ENCODE measurements at places on chromosomes 3 and 15. TPM values are rescaled to one million over a fixed set of nuclear protein-coding genes. Genes with fewer than 3 reads are reported as not detected.
A peak's percentile ranks its signal among the peaks of the same experiment; 100 is the strongest.

- no peak for DNase-seq
Observed at GRCh38 chr3:59824876-59825275, 775.1 kb upstream of the CFAP20DC start.

- no peak for DNase-seq
Observed at GRCh38 chr3:9222956-9223639, 26.3 kb downstream of the SRGAP3 start.

The CPEB1 gene
- total RNA-seq, result 2.5 TPM

GRCh38 chr15:41561777-41562145, 2.7 kb downstream of the TYRO3 start:
- no peak for DNase-seq

GRCh38 chr3:28916713-28917499, 364.0 kb upstream of the RBMS3 start:
- DNase-seq, result no peak

- DNase-seq, result no peak
Observed at GRCh38 chr3:54671511-54671910, 256.3 kb downstream of the LRTM1 start.

DNA sequence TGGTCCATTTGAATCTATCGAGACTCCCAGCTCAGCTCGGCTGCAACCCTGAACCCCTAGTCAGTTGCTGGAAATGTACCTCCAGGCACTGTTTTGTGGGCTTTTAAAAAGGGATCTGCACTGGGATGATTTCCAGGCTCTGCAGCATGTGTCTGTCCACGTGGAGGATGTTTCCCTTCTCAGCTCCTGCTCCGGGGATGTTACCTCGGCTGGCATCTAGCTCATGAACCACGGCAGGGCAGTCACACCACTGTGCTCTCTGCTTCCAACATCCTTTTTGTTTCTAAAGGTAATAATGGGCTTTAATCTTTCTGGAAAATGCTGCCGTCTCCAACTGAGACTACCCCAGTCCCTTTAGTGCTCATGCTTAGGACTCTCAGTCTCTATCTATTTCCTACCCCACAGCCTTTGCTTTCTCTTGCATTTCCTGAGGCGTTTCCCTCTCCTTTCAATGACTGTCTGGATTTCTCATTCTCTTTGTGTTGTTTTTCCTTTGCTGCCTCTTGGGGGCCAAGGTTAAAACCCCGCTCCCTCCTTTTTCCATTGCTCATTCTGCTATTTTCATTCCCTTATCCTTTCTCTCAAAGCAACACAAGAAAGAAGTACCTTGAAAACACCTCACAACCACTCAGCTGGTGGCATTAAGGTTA, 42.9 kb upstream of the AKAP13 start:
- DNase-seq, result no peak

DNA sequence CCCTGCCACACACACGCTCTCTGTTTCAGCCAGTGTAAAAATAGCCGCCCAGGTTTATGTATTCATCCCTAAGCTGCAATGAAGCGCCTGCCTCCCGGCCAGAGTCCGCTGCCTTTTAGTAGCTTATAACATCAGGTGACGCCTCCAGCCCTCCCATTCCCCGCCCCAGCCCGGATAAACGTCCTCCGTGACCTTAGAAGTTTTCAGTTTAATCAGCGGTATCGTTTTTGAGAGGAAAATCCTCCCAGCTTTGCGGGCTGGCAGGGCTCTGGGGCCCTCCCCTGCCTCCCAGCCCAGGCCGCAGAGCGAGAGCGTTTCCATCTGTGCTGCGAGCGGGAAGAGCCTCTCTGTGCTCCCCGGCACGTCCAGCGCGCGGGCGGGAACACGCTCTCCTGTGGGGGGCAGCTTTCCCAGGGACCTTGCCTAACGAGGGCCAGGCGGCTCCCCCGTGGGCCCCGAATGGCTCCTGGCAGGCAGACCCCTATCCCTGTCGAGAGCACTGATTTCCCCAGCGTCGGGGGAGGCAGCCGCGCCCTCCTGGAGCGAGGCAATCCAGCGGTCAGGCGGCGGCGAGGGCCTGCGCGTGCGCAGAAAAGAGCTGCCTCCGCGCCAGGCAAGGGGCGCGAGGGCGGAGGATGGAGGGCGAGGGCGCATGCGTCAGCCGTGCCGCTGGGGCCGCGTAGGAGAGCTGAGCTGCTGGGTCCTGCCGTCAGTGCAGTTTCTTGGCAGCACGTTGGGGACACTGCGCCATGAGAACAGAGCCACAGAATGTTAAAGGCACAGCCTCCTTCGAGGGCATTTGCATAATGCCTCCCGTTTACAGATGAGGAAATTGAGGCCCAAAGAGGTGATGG, 71.1 kb downstream of the CCNL1 start:
- DNase-seq, result peak; percentile 91

DNA sequence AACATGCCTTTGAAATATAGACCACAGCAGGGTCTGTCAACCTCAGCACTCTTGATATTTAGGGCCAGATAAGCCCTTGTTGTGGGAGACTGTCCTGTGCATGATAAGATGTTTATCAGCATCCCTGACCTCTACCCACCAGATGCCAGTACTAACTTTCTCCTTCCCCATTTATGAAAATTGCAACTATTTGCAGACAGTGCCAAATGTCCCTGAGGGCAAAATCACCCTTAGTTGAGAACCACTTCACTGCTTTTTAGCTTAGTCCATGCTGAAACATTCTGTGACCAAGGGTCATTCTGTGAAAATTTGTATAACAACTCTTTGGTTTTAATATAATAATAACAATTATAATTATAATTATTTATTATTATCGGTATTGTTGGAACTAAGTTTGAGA, 1032.4 kb downstream of the MCTP2 start:
- DNase-seq, result no peak

- no peak for DNase-seq
Observed at GRCh38 chr15:98968576-98968975, 39.0 kb downstream of the PGPEP1L start.

GRCh38 chr15:69826819-69827175, 270.9 kb downstream of the TLE3 start:
- DNase-seq, result no peak

GRCh38 chr3:56990641-56991015, 69.8 kb upstream of the SPATA12 start:
- DNase-seq, result no peak

GRCh38 chr3:140206196-140207040, 271.4 kb downstream of the CLSTN2 start:
- DNase-seq, result no peak

Measured in Peyer's patch (tissue), 4 donors.